ENCODE measurements at places on chromosomes 3 and 15.

GRCh38 chr3:197125636-197126035 is 96.0 kb upstream of the MELTF start:
- no peak for DNase-seq

- DNase-seq: no peak
Observed at GRCh38 chr3:126107203-126107939, 23.4 kb upstream of the SLC41A3 start.

DNA sequence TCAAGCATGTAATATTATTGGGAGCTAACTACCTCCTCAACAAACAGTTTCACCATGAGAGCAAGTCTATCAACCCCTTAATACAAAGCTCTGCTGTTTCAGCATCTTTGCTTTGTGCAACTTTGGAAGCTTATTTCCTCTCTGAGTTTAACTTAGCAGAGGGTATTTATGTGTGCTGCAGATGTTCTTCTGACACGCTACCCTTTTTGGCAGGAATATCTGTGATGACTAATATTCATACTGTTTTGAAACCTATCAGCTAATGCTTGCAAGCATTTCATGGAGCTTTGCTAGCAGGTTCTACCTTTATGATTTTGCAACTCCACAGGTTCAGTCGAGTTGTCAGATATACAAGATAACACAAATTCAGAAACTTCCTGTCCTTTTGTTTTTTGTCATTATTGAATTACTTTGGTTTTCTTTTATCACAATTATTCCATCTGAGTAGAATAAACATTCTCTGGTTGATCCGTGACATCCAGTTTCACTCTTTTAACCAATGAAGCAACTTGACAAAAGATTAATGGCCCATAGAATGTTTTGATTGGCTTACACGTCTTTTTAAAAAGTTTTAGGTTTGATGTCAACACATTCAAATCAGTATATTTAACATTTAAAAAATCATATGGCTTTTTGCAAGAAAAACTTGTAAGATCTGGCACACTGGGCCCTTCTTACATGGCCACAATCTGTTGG is 1.7 kb upstream of the SLC9A9 start:
- no peak for DNase-seq

DNA sequence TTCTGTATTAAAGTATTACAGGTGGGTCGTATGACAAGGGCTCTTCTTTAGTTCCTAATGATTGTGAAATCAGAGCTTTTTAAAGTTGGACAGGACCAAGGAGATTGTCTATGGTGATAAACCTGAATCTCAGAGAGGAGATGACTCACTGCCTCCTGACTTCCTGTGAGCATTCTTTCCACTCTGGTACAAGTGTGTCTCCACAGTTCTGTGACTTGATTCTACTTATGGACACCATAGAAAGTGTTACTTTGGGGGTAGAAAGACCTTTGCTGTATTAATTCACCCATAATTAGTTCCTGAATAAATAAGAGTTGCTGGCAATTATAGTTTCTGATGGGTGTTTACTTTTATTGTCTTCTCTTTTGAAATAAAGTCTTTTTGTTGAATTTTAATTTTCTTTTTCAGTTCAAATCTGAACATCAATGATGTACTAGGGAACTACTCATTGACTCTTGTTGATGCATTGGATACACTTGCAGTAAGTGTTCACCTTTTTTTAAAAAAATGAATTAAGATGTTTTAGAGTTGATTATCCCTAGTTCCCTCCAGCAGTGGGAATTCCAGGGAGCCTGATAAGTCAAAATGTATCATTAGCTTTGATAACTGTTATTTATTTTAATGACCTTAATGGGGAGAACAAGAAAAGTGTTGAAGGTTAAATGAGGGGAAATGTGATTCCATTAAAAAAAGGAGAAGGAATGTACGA is 7.4 kb downstream of the EDEM1 start:
- no peak for DNase-seq

GRCh38 chr15:48800811-48801455 is 9.9 kb downstream of the CEP152 start:
- no peak for DNase-seq

GRCh38 chr3:32406486-32407408 is 15.1 kb downstream of the CMTM7 start:
- DNase-seq: no peak

DNA sequence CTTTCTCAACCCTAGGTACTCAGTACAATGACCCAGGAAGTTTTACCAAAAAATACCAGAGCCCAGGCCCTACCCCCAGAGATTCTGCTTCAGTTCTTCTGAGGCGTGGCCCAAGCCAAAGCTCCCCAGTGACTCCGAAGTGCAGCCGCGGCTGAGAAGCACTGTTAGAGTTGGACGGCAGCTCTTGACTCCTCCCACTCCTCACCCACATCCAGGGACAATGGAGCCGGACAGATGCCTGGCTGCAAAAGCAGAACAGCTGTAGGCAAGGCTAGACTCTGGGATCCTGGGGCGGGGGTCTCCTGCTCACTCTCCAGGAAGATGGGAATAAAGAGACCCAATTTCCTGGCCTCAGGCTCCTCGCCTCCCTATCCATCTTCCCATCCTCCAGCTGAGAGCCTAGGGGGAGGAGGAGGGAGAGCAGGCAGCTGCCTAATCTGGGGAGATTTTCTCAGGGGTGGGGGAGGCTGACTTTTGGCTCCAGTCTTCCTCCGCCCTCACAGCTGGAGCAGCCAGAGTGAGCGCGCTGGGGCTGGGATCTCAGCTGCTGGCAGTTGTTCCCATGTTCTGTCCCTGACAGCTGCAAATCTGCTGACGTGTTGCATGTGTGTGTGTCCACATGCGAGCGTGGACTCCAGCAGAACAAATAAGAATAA is 223.8 kb downstream of the OPA1 start:
- no peak for DNase-seq

- no peak for DNase-seq
Observed at GRCh38 chr3:138949002-138949418, 2.0 kb downstream of the FOXL2NB start.

DNA sequence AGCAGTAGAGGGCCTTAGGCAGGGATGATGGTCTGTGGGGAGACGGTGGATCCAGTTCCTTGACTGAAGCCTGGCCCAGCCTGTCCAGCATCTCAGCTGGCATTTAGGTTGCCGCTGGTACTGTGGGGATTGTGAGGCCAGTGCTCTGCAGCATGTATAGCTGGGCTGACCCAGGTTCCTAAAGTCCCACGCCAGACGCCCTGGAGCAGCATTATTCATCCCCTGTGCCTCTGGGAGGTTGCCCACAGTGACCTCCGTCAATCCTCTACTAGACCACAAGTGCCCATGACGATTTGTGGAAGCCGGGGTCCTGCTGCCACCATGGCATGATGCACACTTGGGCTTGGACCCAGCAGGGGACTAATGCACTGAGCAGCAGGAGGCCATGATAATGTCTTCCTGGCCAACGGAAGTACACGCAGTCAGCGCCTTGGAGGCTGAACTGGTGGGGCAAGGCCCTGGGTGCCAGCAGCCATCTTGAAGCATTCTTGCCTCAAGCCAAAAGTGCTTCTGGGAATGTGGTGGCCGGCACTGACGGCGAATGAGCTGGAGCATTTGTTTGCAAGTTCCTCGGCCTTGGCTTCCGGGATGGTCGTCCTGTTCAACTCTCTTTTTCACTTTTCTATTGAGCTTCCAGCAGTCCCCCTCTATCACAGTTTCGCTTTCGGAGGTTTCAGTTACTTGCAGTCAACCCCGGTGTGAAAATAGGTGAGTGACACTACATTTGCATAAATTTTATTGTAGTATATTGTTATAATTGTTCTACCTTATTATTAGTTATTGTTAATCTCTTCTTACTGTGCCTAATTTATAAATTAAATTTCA is 949.4 kb downstream of the ROBO1 start:
- no peak for DNase-seq

- DNase-seq: no peak
Observed at GRCh38 chr3:31029706-31030105, 135.2 kb upstream of the GADL1 start.

DNA sequence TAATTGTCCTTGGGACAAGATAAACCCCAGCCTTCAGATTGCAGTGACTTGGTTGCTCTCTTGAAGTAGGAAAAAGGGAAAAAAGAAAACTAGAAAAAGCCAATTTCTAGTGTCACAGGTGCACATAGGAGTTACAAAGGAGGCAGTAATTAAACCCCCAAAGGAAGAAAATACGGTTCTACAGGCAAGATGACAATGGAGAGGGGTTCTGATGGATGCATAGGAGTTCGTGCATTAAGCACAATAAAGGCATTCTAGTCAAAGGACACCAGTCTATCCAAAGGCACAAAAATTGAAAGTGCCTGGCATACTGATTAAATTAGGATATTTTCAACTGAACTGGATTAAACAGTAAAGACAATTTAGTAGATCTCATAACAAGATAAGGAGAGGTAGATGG is 31.6 kb upstream of the MTMR14 start:
- DNase-seq: no peak

- DNase-seq: no peak
Observed at GRCh38 chr3:52917044-52917443, 19.7 kb upstream of the STIMATE start.

DNA sequence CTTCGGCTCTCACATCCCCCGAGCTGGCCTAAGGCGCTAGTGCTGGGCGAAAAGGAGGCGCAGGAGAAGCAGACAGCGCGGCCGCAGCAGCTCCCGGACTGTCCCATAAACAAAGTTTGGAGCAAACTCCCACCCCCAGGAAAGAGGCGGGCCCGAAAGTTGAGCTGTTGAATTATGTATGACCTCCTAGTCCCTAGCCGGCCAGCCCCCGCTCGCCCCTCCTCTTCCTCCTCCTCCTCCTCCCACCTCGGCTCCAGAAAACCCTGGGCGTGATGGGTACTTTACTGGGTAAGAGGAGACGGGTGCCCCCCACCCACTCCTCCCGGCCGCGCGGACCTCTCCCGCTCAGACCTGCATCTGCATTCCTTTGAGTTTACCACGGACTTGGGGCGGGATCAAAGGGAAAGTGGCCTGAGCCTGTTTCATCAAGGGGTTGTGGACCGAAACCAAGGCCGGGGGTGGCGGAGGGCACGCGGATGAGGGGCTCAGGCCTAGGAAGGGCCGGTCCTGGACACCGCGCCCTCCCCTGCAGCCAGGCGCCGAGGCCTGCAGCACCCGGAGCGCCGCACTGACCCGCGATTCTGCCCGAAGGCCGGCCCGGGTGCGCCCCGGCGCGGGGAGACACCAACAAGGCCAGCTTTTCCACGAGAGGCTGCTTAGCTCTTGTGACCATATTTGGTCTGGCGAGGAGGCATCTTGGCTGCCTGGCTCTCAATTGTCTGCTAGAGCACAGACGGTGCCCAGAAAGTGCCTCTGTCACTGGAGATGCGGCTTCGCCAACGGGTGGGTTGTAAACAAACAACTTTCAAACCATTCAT is at the start of gene WWTR1:
Gene WWTR1, minus strand, starts transcription at position 100 of the 818 bp plus-strand sequence. CDS start 719 bp downstream, outside the sequence.
- peak; percentile 73 for DNase-seq

- no peak for DNase-seq
Observed at GRCh38 chr3:169147238-169148008, 516.1 kb downstream of the MECOM start.

DNA sequence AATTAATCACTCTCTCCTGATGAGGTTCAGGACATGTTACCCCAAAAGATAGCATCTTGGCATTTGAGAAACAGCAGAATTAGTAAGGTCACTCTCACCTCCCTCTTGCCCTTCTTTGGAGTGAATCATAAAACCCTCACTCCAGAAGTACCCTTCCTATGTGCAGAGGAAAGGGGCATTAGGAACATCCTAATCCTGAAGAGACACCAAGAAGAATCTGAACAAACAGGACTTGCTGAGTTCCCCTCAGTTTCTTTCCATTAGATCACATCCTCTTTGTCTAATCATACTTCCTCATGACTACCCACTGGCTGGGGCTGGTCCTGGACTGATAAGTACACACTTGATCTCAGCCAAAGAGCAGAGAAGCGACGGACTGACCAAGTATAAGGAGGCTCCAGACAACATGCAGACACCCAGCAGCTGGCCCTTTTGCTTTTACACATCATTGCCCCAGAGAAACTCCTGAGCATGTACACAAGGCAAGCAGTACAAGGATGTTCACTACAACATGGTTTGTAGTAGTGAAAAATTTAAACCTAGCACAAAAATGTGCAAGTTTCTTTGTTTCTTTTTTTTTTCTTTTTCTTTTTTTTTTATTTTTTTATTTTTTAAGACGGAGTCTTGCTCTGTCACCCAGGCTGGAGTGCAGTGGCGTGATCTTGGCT is 15.0 kb upstream of the TM6SF1 start:
- no peak for DNase-seq
